Stimulated activated CD8-positive, alpha-beta memory T cell treated with anti-CD3 and anti-CD28 coated beads, Interleukin-2, amount 100 ng/mL, for 1 hour (primary cell): ENCODE measurements at places on chromosomes 6 and 20.

- no peak for DNase-seq
Measured at GRCh38 chr6:41937472-41937860, 4.1 kb downstream of the CCND3 start.

- no peak for DNase-seq
Measured at GRCh38 chr20:45957021-45957941, 14.7 kb downstream of the ZNF335 start.

DNA sequence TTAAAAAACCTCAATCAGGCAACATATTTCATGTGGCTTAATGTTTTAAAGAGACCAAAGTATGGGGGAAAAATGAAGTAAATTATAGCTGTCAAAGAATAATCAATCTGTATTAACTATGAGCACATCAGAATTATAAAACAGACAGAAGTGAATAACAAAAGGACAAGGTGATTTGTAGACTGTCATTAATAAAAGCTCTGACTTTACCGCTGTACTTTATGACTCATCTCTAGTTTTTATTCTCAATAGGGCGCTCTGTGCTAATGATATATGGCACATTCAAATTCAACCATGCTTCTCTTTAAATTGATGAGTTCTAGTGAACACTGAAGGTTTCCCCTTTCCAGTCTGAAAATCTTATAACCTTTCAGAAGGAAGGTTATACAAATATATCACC lies 72.0 kb downstream of the PREP start:
- no peak for DNase-seq

- no peak for DNase-seq
Measured at GRCh38 chr20:36754656-36755222, 8.8 kb upstream of the NDRG3 start.

GRCh38 chr6:56671651-56672461 lies 29.2 kb upstream of the DST start:
- no peak for DNase-seq

DNA sequence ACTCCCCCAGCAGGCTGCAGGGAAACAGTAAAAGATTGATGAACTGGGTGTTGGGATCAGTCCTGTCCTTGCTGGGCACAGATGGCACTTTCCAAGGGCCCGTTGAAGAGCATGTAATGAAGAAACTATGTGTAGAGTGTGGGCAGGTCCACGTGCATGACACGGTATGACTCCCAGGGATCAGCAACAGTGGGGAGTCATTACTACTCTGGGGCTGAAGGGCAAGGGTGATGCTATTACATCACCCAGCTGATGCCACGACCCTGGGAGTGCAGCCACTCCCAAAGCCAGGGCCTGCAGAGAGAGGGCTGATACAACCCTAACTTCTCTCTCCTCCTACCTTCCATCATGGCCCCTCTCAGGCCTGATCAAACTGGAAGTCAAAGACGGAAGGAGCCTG lies 20.1 kb downstream of the KCNK17 start:
- DNase-seq: no peak

- DNase-seq: no peak
Measured at GRCh38 chr20:31560746-31561598, 44.1 kb upstream of the ID1 start.

- no peak for DNase-seq
Measured at GRCh38 chr6:15269619-15270018, 23.8 kb downstream of the JARID2 start.

GRCh38 chr6:135624402-135625295 lies 127.1 kb upstream of the AHI1 start:
- no peak for DNase-seq
